PC-3 (cell line): ENCODE measurements at places on chromosomes 6 and 20. TPM values are rescaled to one million over a fixed set of nuclear protein-coding genes. Genes with fewer than 3 reads are reported as not detected.

DNA sequence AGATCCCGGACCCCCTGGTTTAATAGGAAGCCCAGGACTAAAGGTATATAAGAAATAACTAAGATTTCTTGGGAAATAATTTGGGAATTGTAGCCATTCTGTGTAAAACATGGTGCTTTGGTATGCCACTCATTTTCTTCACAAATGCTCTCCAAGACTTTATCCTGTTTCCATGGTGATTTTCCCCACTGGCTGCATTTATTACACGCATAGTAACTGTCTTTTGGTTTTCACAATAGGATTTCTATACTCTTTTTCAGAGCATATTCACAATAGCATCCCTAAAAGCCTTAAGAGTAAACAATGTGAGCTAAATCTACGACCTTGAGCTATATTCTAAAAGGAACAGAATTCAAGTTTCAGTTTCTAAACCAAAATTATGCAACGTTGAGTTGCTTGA, 160.8 kb downstream of the COL9A1 start:
- DNase-seq: no peak

- DNase-seq: peak; percentile 30
Measured at GRCh38 chr6:80771941-80772340, 665.5 kb downstream of the BCKDHB start.

DNA sequence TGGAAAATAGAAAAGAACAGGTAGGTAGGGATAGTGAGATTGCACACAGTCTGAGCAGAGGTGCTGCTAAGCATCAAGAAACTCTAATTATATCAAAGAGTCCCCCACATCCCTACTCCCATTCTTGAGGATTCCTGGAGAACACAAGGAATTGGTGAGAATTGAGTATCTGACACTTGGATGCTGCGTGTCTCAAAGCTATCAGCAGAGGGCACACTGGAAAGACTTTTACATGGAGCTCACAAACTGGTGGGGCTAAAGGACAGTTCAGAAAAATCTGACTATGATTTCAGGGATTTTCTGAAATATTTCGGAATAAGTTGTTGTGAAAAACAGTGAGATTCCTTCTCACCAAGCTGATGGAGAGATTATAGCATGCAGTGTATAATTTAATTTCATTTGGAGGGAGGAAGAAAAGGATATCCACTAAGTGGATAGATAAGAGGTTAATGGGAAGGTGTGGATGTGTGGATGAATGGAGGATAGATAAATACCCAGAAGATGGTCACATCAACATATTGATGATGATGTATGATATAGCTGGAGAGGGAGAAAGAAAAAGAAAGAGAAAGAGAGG, 215.4 kb upstream of the DEFB112 start:
- peak; percentile 42 for DNase-seq

The ATAT1 gene
- 4.6 and 6.1 TPM in 2 replicates for total RNA-seq

The KCNG1 gene
- total RNA-seq: 61.5 and 74.1 TPM in 2 replicates

The ECI2 gene
- 66.2 and 143 TPM in 2 replicates for total RNA-seq

The CAPN11 gene
- not detected in 2 replicates for total RNA-seq
